Daoy (cell line): ENCODE measurements at places on chromosomes 2 and 18.

DNA sequence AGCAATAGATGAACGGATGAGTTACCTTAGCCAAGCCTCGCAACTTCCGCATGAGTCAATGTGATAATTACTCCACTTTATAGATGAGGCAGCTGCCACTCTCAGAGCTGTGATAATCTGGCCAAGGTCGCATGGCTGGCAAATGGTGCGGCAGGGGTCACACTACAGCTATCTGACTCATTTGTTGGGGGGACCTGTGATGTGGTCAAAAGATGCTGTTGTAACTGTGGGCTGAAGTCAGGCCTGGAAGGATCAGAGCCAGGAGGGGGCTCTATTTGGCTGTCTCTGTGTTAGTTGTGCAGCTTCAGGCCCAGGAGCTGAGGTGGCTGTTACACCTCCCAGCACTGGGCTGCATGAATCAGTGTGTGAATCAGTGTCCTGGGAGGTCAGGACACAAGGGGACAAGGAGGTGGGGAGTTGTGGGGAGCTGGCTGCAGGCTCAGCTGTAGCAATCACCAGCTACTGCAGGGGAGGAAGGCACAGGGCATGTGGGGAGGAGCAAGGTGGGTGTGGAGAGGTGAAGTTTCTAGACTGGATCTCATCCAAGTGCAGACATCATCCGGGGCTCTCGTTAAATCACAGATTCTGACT is 33.1 kb downstream of the NGEF start:
- peak; percentile 73 for DNase-seq

GRCh38 chr2:111652038-111652437 is 232.0 kb downstream of the ANAPC1 start:
- DNase-seq: no peak

- DNase-seq: no peak
Measured at GRCh38 chr18:62974388-62974787, 259.0 kb downstream of the PHLPP1 start.

DNA sequence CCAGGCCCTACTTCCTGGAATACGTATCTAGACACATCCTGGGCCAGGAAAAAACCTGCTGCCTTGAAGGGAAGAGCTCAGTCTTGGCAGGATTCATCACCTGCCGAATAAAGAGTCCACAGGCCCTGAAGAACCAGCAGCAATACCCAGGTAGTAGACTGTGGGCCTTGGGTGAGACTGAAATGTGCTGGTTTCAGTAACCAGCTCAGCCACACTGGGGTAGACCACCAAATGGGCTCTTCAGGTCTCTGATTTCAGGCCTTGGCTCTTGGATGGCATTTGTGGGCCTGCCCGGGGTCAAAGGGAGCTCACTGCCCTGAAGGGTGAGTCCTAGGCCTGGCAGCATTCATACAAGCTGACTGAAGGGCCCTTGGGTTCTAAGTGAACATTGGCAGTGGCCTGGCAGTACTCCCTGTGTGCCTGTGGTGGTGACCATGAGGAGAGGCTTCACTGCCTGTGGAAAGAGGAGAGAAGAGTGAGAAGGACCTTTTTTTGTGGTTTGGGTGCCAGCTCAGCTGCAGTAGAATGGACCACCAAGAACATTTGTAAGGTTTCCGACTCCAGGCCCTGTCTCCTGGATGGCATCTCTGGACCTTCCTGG is 175.1 kb downstream of the ANKRD30B start:
- DNase-seq: no peak

GRCh38 chr2:88628571-88628939 is 1.3 kb upstream of the EIF2AK3 start:
- DNase-seq: no peak

DNA sequence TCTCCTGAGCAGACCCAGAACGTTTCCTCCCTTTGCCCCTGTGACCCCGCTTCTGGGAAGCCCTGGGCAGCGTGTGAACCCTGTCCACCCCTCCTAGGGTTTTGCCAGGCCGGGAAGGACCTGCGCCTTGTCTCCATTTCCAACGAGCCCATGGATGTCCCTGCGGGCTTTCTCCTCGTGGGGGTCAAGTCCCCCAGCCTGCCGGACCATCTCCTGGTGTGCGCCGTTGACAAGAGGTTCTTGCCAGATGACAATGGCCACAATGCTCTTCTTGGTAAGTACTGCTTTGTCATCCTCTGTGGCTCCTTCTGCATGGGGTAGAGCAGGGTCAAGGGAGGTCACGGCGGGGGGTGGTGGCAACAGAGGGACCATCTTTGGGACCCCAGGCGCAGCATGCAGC is 32.5 kb downstream of the GREB1 start:
- no peak for DNase-seq

DNA sequence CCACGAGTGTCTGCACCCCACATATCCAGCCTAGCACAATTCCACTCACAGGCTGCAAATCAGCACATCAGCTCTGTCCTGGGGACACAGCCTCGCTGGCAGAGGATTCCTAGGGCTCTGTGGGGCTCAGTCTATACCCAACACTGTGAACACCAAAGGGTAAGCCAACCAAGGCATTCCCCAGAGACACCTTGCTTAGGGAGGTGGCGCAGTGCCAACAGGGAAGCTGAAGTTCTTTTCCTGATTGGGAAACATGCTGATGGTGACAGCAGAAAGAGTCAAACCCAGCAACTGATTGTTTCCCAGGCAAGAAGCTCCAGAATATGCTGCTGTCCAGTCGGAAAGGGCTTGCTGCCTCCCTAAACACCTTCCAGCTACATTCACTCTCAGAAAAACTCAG is 55.8 kb downstream of the TTC32 start:
- DNase-seq: no peak

- DNase-seq: peak; percentile 11
Measured at GRCh38 chr2:180208841-180209240, 201.7 kb upstream of the CWC22 start.

DNA sequence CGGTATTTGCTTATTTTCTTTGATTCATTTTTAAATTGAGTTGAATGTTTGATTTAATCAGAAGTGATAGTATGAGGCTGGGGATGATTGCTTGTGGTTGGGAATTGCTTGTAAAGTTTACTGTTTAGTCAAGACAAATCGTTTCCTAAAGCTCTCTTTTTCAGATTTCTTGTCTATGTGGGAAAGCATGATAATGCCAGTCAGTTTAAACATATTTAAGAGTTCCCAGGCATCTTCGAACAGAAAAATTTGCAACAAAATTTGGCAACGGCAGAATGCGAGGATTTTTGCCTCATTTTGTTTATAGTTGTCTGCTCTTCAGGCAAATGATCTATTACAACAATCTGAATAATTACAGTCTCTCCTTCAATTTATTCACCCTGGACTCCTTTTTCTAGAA is 22.5 kb downstream of the EPAS1 start:
- DNase-seq: no peak

DNA sequence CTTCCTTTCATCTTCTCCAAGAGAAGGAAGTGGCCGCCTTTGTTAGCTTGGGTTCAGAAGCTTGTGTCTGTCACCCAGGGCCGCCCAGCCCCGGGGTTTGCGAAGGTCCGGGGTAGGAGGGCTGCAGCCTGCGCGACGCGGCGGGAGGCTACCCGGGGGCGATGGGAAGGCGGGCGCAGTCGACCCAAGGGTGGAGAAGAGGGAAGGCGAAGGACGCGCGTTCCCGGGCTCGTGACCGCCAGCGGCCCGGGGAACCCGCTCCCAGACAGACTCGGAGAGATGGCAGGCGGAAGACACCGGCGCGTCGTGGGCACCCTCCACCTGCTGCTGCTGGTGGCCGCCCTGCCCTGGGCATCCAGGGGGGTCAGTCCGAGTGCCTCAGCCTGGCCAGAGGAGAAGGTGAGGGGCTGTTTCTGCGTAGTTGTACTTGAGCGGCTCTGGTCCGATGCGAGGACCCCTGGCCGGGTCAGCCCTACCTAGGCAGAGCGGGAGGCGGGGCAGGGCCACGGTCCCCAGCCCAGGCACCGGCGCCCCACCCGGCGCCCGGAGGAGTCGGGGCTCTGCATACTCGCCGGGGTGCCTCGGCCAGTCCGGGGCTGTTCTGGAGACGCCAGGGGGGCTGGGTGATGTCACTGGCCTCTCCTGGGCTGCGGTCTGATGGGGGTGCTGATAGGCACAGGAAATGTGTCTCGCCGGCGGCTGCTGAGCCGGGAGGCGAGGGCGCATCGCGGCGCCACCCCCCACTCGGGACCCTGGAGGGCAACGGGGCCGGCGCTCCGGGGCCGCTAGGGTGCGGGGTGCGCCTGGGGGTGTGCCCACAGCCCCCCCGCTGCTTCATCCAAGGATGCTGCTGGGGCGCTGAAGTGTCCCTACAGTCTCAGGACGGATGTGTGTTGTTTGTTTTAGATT is at the start of gene QPCT:
Gene QPCT, plus strand, starts transcription at position 178 of the 909 bp plus-strand sequence. Its CDS starts 102 bp downstream, at position 280.
- DNase-seq: peak; percentile 86

DNA sequence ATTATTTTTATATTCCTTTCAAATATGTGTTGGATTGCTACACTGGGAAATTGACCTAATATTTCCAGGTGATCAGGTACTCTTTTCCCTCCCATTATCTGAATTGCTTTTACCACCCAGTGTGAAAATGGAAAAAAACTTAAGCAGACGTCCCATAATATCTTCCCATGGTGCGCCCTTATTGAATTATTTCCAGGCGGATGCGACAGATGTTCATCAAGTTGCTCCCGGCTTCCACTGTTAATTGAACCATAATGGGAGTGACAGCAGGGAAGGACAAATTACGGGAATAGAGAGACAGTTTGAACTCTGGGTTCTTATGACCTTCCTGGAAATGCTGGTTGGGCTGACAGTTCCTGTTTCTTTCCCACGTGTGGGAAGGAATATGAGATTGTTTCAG is 93.3 kb downstream of the THSD7B start:
- DNase-seq: no peak

DNA sequence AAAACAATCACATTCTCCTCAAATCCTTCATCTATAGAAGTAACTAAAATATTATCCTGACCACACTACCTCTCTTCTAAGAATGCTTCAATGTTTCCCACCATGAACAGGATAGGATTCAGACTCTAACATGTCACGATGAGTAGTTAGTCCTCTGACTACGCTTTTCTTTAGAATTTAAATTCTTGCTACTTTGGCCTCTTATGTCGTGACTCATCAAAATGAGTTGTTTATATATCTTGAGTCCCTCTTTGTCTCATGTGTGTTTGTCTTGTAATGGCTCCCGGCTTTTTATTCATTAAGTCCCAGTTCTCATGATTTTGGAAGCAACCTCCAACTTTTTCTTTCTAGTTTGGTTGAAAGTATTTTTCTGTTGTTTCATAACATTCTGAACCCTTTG is 1289.2 kb downstream of the DSC3 start:
- DNase-seq: peak; percentile 4

DNA sequence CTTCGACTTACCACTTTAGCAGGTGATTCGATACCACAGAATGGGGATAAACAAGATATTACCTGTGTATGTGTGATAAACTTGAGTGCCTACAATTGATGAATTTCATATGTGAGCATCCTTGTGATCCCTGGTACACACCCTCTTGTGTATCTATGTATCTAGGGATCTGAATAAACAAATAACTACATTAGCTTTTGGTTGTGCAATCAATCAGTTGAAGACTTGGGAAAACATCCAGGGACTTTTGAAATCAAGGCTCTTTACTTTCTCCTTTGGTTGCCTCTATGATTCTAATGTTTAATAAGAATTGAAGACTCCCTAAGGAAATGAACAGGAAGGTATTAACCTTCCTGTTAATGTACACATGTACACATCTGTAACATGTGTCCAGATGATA is 97.3 kb upstream of the DCC start:
- no peak for DNase-seq

DNA sequence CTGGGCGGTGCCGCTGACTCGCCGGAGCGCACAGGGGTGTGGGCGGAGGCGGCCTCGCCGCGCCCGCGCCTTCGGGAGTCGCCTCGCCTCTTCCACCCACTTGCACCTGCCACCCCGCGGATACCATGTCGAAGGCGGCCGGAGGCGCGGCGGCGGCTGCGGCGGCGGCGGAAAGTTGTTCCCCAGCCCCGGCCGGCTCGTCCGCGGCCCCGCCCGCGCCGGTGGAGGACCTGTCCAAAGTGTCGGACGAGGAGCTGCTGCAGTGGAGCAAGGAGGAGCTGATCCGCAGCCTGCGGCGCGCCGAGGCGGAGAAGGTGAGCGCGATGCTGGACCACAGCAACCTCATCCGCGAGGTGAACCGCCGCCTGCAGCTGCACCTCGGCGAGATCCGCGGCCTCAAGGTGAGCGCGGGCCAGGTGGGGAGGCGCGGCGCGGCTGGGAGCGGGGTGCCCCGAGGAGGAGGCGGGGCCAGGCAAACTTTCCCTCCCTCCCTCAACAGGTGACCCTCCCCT is 766 bp downstream of the CCDC85A start:
- DNase-seq: peak; percentile 37

- DNase-seq: no peak
Measured at GRCh38 chr2:105598829-105599698, 145.6 kb upstream of the NCK2 start.

DNA sequence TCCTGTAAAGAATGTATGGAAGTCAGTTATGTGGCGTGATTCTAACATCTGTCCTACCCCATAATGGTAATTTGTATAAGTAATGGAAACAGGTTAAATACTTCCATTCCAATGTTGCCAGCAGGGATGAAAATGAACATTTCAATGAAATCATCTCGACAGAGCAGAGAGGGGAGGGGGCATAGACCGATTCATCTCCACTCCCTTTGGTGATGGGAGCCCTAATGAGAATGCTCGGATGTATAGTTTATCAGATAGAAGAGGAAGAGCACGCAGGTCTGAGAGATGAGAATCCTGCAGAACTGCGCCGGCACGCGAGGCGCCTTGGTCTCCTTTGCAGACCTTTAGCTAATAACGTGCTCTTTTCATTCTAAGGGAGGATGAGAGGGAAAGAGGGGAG is 61.4 kb downstream of the TSHZ1 start:
- DNase-seq: no peak

DNA sequence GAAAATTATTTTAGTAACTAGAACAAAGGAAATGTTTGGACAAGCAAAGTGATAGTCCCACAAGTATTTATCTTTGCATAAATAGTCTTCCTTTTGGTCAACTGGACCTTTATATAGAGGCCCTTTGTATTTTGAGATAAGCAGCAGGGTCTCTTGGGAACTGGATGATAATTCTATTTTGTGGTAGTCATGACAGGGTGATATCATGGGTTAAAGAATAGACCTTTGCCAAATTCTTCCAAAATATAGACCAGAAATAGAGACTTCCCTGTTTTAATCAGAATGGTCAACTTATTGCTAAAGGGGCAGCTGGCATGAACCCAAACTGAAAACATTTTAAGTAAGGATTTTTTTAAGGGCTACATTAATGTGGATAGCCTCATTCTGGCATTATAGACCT is 10.5 kb downstream of the PLEK start:
- DNase-seq: no peak

DNA sequence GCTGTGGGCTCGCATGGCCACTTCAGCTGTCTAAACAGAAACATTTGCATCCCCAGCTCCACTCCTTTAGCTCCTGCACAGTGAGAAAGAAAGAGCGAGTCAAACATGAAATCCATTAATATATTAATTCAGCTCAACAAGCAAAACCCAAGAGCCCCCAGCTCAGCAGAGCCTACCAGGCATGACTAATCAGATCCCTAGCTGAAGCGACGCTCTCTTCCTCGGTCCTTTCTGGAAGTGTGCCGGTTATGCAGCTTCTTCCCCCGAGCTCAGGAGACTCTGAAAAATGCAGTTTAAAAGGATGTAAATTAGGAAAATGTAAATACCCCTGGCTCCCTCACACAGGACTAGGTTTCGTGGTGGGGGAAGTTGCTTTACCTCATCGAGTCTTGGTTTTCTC is 221.5 kb downstream of the ANKRD30B start:
- no peak for DNase-seq

GRCh38 chr2:113818382-113818951 is 62.0 kb upstream of the SLC35F5 start:
- peak; percentile 90 for DNase-seq

- peak; percentile 66 for DNase-seq
Measured at GRCh38 chr2:127067620-127068350, 39.2 kb downstream of the BIN1 start.
